ENCODE measurements at places on chromosomes 4 and X.

GRCh38 chr4:159298502-159298901 lies 195.6 kb downstream of the RAPGEF2 start:
- no peak for DNase-seq

DNA sequence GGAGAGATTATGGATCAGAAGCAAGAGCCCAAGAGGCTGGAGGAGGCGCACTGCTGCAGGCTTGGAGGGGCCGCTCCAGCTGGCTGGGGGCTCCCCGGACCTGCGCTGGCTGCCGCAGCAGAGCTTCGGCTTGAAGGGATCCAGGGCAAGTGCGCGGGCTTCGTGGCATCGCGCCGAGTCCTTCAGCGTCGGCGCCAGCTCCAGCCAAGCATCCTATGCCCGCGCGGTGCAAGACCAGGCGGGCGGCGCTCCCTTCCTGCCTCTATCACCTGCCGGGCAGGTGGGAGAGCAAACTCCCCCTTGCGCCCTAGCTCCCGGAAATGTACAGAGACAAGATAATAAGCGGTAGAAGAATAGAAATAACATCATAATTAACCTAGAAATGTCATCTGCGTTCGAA lies 10.5 kb upstream of the UCP1 start:
- no peak for DNase-seq

DNA sequence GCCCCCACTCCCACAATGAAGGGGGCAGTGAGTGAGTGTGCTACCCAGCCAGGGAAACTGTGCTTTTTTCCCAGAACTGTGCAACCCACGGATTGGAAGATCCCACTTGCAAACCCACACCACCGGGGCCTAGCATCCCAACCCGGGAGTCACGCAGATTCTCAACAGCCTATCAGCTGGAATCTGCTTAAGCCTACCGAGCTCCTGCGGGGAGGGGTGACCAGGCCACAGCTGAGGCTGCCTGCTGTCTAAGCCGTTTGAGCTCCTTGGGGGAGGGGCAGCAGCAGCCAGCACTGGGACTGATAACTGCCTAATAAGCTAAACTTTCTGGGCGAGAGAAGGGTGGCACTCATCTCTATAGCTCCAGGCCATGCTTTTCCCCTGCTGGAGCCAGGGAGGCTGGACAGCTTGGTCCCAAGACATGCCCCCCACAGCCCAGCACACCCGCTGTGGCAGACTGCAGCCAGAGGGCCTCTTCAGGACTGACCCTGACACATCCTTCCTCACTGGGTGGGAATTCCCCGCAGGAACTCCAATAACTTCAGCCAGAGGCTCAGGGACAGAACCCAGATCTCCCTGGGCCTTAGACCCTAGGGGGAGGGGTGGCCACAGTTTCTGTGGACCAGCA lies 161.3 kb upstream of the MAGEB18 start:
- DNase-seq = no peak

- no peak for DNase-seq
Measured at GRCh38 chrX:106898462-106898861, 4.7 kb downstream of the RIPPLY1 start.

DNA sequence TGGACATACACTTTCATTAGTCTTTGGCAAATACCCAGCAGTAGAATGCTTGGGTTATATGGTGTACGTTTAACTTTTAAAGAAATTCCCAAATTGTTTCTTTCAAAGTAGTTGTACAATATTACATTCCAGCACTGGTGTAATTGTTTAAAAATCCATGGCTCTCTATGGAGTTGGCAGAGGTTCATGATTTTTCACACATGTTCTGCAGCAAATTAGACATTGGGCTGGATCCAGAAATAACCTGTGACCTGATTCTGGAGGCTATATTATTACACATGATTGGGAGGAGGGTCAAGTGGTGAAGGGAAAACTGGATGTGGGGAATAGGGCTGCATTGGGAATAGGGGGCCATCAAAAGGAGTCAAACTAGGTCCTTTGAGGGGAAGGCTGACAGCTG lies 41.9 kb downstream of the MAMLD1 start:
- DNase-seq = no peak

All from activated naive CD8-positive, alpha-beta T cell treated with anti-CD3 and anti-CD28 coated beads, Interleukin-2, amount 50 U/mL, for 16 hours (primary cell).